ENCODE measurements at places on chromosomes 1 and 21.

DNA sequence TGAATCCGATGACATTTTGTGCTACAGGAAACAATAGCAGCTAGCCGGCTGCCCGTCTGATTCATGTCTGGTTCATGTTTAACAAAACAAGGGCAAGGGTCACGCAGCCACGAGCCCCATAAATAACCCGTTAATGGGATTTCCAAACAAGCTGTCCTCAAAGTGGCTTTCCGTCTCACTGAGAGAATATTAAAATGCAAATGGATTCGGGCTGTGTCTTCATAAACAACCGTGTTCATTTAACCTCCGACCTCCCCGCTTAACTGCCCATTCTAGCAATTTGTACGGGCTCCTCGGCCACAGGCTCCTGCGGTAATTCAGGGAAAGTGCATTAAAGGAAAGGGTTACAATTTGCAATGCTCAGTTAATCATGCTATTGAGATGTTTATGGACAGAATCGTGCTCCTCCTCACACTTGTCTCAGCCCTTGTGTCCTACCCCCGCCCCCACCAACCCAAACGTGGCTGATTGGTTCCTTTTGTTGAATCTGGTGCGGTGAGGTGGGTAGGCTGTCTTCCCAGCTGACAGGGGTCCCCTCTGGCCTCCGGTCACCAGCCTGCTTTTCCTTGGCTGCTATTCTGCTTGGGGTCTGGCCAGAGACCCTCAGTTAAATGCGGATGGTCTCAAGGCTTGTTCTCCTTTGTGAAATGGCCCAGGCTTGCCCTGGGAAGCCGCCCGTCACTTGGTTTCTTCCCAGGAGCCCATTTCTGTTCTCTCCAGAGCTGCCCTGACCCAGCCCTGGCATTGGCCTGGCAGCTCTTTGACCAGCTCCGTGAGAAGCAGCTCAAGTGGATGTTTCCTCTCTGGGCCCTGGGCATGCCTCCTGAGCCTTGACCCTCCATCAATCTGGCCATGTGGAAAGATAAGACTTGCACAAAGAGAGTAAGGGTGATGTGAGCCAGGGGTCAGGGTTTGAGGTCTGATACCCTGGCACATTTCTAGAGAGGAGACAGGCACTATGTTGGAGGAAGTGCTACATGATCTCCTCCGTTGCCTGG is 200.7 kb upstream of the POU3F1 start:
- no peak for DNase-seq

GRCh38 chr1:109156916-109157385 is 43.0 kb downstream of the ELAPOR1 start:
- no peak for DNase-seq

- no peak for DNase-seq
Observed at GRCh38 chr1:58779801-58780382, 4.0 kb downstream of the JUN start.

DNA sequence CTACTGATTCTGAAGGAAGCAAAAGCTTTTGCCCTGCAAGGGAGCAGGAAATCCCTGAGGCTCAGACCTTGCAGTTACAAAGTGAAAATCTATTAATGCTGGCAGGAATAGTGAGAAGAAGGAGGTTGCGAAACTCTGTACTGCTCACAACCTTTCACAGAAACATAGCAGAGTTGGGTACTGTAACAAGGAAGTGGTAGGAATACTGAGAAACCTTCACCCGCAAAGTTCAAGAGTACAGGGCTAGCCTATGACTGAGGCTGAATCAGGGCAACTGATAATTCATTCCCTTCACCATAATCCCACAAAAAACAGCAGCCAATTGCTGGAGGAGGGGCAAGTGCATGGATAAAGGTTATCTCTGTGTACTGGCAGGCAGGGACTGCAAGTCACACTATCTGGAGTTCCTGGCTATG is 23.9 kb upstream of the KCTD3 start:
- no peak for DNase-seq

DNA sequence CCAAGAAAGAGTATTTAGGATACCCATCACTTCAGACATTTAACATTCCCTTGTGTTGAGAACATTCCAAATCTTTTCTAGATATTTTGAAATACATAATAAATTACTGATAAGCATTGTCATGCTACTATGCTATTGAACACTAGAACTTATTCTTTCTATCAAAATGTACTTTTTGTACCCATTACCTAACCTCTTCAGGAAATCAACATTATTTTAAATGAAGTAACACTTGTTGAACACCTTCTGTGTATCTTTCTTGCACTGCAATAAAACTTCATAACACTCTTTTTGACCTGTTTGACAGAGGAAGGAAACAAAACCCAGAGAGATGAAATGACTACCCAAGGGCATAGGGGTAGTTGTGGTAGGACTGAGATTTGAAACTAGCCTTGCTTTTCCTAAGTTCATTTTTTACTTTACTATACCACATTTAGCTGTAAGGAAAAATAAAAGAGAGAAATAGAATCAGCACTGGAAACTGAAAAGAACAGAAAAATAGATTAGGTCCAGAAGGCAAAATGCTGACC is 99.4 kb downstream of the UCHL5 start:
- DNase-seq = no peak

GRCh38 chr1:52867087-52867863 is 24.7 kb downstream of the ZYG11A start:
- no peak for DNase-seq

GRCh38 chr1:192805832-192806323 is 3.0 kb upstream of the RGS2 start:
- DNase-seq = no peak

GRCh38 chr1:171084091-171084490 is 6.6 kb upstream of the FMO3 start:
- DNase-seq = no peak
